ENCODE measurements at places on chromosomes 2 and 18. TPM values are rescaled to one million over a fixed set of nuclear protein-coding genes. Genes with fewer than 3 reads are reported as not detected.

REG3G gene
- total RNA-seq = not detected

BCL11A gene
- 3.1 TPM for total RNA-seq

POLR1A gene
- total RNA-seq = 36.5 TPM

MBD1 gene
- 30.2 TPM for total RNA-seq

TUBA3E gene
- total RNA-seq = not detected

XDH gene
- 0.91 TPM for total RNA-seq

RAX gene
- not detected for total RNA-seq

BOLL gene
- not detected for total RNA-seq

MOGAT1 gene
- not detected for total RNA-seq

CCDC102B gene
- 2.2 TPM for total RNA-seq

TNFAIP6 gene
- total RNA-seq = not detected

TNS1 gene
- total RNA-seq = 1.5 TPM

TBC1D8 gene
- total RNA-seq = 39.7 TPM

FAM237A gene
- not detected for total RNA-seq

COL3A1 gene
- total RNA-seq = 0.36 TPM

RAB6C gene
- total RNA-seq = not detected

FEV gene
- 0.07 TPM for total RNA-seq

CDH19 gene
- total RNA-seq = 0.11 TPM

SGPP2 gene
- total RNA-seq = not detected

Measured in PC-3 (cell line).